ENCODE measurements at places on chromosomes 5 and 9.

GRCh38 chr5:73892806-73893205, 266.8 kb downstream of the ARHGEF28 start:
- DNase-seq, result no peak

- DNase-seq, result no peak
Observed at GRCh38 chr5:136615251-136616119, 250.1 kb upstream of the TRPC7 start.

GRCh38 chr5:34722183-34722582, 66.1 kb downstream of the RAI14 start:
- no peak for DNase-seq

GRCh38 chr5:7478459-7478858, 82.5 kb downstream of the ADCY2 start:
- DNase-seq, result no peak

GRCh38 chr5:90602681-90603080, 44.1 kb downstream of the ADGRV1 start:
- DNase-seq, result no peak
